MCF 10A (cell line): ENCODE measurements at places on chromosomes 3 and 15. TPM values are rescaled to one million over a fixed set of nuclear protein-coding genes. Genes with fewer than 3 reads are reported as not detected.

ATP10A gene
- not detected in 2 replicates for total RNA-seq

FAM107A gene
- total RNA-seq, result not detected in 2 replicates

CD86 gene
- total RNA-seq, result not detected in 2 replicates

CCK gene
- total RNA-seq, result not detected in 2 replicates

PTPN23 gene
- 44.5 and 46.9 TPM in 2 replicates for total RNA-seq

TRAT1 gene
- total RNA-seq, result not detected in 2 replicates

LRRN1 gene
- 1.2 TPM in 2 replicates for total RNA-seq

RETNLB gene
- total RNA-seq, result not detected in 2 replicates
